ENCODE measurements at places on chromosomes 6 and 20. TPM values are rescaled to one million over a fixed set of nuclear protein-coding genes. Genes with fewer than 3 reads are reported as not detected.

ULBP1 gene
- 0.55 TPM for total RNA-seq

PPIL6 gene
- 0.22 TPM for total RNA-seq

DNA sequence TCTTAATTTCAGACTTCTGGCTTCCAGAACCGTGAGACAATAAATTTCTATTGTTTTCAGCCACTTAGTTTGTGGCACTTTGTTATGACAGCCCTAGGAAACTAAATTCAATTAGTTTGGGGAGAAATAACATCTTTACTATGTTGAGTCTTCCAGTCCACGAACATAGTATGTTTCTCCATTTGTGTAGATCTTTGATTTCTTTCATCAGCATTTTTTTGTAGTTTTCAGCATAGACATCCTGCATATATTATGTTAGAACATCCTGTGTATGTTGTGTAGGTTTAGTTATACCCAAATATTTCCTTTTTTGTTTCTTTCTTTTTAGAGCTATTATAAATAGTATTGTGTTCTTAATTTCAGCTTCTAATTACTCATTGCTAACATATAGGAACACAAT lies 18.0 kb upstream of the HMGA1 start:
- no peak for DNase-seq

DNA sequence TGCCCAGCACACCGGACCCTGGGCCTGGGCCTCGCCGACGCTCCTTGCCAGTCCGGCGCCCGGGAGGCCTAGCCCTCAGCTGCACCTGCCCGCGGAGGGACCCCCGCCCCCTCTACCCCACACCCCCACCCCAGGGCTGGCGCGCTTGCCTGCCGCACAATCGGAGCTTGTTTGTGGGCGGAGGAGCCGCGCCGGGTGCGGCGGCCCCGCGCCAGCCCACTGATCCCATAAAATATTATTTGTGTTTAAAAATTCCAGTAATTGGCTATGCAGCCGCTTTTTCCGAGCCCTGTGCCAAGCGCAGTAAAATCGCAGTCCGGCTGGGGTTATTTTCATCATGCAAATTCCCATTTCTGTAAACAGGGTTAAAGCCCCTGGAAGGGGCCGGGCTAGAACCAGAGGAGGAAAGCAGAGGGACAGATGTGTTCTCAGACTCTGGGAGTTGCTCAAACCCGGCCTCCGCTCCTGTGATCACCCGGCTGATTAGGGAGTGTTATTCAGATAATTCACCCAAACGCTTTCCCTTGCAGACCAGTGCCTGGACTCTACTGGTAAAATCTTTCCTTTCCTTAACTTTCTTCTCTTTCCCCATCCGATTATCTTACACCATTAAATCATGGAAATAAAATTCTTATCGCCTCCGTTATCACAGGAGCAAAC lies 93.1 kb downstream of the NCR2 start:
- no peak for DNase-seq

DNA sequence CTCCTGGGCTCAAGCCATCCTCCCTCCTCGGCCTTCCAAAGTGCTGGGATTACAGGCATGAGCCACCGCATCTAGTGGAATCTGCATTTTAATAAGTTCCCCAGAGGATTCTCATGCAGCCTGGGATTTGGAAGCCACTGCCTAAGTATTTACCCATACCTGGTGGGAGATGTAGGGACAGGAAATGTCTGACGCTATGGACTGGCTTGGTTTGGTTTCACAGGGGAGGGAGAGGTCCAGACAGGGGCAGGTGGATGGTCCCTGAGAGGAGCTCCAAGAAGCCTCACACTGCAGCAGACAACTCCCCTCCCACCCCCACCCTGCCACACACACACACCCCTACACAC lies 4.4 kb downstream of the VSTM2L start:
- DNase-seq: no peak

GRCh38 chr6:35945650-35946025 lies 24.7 kb upstream of the SRPK1 start:
- no peak for DNase-seq
